Upper lobe of left lung (tissue), 6 donors: ENCODE measurements at places on chromosomes 5 and 9.

DNA sequence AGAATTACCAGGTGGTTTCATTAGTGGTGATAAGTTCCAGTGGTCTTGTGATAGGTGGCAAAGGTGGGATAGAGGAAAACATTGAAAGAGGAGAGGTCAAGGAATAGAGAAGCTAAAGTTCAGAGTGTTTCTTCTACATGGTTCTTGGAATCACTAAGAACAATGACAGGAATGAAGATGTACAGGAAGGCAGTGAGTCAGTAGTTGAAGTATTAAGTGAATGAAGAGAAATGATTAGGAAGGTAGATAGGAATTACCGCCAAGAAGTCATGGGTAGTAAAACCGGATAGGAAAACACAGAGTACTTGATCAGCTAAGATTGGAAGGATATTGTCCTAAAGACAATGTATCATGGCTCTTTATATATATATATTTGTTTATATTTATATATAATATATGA, 37.9 kb upstream of the RASA1 start:
- H3K27ac ChIP-seq: no peak overlapping the region
- H3K4me1 ChIP-seq: no peaks in the 10 kb centered on the region
- H3K4me3 ChIP-seq: no peak overlapping the region

- H3K4me3 ChIP-seq: no peak overlapping the region
- H3K36me3 ChIP-seq: no peaks in the 10 kb centered on the region
- no peak overlapping the region for H3K27ac ChIP-seq
- DNase-seq: no peak
- H3K4me1 ChIP-seq: no peaks in the 10 kb centered on the region
- H3K27me3 ChIP-seq: no peaks in the 10 kb centered on the region
Measured at GRCh38 chr5:156826150-156826549, 23.9 kb upstream of the PPP1R2B start.

- H3K4me3 ChIP-seq: no peak overlapping the region
- peaks cover 6% of the 10 kb centered on the region for H3K4me1 ChIP-seq
- no peaks in the 10 kb centered on the region for H3K36me3 ChIP-seq
Measured at GRCh38 chr5:36073595-36074216, 7.0 kb upstream of the UGT3A2 start.

DNA sequence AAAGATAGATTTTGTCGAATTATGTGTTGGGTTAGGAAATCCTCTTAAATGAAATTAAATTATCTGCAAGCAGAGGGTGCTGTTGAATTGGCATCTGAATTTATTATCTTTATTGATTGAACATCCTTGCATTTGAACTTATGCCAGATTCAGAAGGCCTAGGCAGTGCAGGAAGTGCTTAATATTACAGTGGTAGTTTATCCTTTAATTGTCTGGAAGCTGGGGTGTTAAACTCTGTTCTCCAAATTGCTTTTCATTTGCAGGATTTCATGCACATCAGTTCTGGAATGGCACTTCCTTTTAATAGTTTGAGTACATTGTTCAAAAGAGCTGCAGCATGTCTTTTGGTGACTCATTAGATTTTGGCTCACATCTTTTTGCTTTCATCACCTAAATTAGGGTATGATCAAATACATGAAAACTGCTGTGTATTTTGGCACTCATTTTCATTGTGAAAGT, 186.3 kb downstream of the KDM4C start:
- no peak for DNase-seq
- H3K36me3 ChIP-seq: no peaks in the 10 kb centered on the region
- H3K27me3 ChIP-seq: no peaks in the 10 kb centered on the region
- H3K4me3 ChIP-seq: no peak overlapping the region
- peaks cover 6% of the 10 kb centered on the region for H3K4me1 ChIP-seq

DNA sequence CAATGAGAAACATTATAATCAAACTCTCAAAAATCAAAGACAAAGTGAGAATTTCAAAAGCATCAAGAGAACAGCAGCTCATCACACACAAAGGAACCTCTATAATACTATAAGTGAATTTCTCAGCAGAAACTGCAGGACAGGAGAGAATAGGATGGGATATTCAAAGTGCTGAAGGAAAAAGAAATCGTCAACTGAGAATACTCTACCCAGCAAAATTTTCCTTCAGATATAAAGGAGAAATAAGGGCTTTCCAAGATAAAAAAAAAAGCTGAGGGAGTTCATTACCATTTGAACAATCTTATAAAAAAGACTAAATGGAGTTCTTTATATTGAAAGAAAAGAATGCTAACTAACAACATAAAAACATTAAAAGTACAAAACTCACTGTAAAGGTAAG, 481.1 kb downstream of the TLE4 start:
- no peaks in the 10 kb centered on the region for H3K36me3 ChIP-seq
- H3K27me3 ChIP-seq: no peaks in the 10 kb centered on the region
- no peak for DNase-seq
- H3K4me1 ChIP-seq: peaks cover 4% of the 10 kb centered on the region
- H3K4me3 ChIP-seq: no peak overlapping the region
